ENCODE measurements at places on chromosomes 3 and 15.

DNA sequence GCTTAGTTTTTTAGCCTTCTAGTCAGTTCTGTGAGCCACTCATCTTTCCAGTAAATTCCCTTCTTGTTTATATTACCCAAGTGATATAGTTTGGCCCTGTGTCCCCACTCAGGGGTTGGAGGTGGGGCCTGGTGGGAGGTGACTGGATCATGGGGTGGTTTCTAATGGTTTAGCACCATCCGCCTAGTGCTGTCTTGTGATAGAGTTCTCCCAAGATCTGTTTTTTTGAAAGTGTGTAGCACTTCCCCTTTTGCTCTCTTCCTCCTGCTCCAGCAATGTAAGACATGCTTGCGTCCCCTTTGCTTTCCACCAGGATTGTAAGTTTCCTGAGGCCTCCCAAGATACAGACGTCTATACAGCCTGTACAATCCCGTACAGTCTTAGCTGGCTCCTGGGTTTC, 53.7 kb upstream of the INO80 start:
- no peak for DNase-seq

- DNase-seq: no peak
These were observed 29.4 kb downstream of the ABTB1 start for GRCh38 chr3:127702151-127702578.

DNA sequence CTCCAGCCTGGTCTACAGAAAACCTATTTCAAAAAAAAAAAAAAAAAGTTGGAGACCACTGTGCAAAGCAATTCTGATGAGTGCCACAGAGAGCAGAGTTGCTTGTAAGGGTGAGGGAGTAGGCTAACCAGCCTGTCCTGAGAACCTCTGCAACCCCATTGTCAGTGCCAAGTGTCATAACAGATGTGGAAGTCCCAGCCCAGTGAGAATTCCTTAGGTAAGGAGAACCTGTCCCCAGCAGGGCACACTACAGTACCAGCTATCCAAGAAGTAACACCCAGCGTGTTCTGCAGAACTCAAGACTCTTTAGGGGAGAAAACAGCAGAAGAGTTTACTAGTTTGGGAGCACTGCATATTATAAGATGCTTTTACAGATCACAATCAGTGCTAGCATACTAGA, 156.3 kb downstream of the LIPC start:
- no peak for DNase-seq

GRCh38 chr3:124663690-124664089, 66.6 kb upstream of the UMPS start:
- peak; percentile 18 for DNase-seq

DNA sequence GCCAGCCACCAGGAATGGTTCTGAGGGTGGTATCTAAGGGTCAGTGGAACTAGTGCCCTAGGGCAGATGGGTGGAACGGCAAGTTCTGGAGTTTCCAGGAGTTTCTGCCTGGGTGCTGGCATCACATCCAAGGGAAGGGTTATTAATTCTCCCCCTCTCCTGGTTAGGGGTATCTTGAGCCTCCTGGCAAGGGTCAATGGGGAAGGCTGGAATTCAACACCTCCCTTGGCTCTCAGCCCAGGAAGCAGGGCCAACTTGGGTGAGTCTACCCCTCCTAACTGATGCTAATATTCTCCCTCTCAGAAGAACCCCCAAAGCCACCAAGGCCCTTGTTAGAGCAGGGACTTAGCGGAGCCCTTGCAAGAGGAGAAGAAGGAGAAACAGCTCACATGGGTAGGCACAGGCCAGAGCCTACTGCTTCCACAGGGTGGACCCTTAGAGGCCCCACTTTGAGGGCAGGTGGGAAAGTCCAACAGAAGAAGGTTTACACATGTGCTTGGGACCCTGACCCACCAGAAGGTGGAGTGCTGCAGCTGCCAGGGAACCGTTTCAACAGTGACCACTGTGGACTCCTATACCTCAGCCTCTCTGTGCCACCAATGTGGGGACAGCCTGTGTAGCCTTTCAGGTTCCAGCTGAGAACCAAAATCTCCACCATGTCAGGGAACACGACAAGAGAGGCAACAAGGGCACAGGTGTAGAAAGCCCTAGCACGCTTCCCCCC, 3.3 kb downstream of the TMEM115 start:
- DNase-seq: no peak

DNA sequence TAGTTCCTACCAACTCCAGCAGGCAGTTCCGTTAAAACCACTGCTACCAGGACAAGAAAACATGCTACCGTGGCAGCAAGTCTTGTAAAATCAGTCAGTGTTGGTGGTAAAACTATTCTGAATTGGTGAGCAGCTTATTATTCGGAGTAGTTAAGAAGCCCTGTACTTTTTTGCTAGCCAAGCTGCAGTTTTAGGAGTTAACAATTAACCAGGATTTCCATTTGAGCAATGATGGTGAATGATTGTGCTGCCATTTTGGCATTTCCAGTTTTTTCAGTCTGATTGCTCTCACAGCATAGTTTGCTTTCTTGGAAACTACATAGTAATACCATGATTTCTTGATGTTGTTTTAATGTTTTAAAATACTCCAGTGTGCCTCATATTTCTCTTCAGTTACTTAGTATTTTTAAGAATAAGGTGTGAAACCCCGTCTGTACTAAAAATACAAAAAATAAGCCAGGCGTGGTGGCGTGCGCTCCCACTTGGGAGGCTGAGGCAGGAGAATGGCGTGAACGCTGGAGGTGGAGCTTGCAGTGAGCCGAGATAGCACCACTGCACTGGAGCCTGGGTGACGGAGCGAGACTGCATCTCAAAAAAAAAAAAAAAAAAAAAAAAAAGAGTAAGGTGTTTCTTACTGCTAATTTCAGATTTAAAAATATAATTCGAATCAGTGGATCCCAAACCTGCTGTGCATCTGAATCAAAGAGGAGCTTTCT, 43.8 kb upstream of the SCAANT1 start:
- DNase-seq: no peak

- no peak for DNase-seq
These were observed 124.7 kb downstream of the MYRIP start for GRCh38 chr3:39933986-39934693.

GRCh38 chr3:180417241-180417640, 184.7 kb upstream of the TTC14 start:
- DNase-seq: no peak

DNA sequence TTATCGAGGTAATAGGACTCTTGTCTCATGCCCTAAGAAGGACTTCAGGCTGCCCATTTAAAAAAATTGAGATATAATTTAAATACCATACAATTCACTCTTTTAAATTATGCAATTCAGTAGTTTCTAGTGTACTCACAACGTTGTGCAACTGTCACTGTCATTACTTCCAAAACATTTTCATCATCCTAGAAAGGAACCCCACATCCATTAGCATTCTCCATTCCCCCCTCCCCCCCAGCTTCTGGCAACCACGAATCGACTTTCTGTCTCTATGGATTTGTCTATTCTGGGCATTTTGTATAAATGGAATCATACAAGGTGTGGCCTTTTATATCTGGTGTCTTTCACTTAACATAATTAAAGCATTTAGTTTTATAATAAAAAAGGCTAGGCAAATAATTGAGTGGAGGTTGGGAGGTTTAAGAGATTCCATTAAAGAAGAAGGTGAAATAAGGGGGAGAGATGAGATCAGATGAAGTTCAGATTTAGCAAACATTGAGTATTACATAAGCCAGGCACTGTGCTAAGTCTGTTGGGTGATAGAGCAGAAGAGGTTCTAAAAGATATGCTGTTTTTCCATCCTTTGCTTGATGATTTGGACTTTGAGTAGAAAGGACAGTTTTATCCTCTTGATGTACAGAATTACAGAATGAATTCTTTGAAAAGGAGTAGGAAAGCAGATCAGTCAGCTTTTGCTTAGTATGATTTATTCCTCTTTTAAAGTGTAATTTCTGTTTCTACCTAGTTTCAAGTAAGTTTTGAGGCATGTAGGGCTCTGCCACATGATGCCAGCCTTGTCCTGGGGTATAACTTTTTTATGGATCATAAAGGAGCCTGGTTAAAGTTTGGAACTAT, 36.3 kb downstream of the UBE2E2 start:
- no peak for DNase-seq

- no peak for DNase-seq
These were observed 54.1 kb downstream of the GUCA1C start for GRCh38 chr3:108899530-108899929.

- no peak for DNase-seq
These were observed 14.7 kb downstream of the CHD2 start for GRCh38 chr15:92914768-92915221.

DNA sequence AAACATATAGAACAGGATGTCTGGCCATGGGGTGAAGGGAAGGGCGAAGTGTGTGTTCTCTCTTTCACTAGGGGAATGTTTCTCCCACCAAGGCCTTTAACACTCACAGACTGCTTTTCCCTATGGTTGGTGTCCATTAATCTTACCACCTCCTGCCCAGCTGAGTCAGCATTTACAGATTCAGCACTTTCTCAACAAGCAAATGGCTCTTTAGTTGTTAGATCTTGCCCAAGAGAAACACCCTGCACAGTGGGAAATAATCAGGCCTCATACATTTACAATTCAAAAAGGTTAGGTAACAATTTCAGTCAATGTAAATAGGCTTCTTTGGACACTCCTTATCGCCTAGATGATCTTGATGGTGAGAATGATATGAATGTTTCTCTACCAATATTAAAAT, 418.2 kb downstream of the EPHA3 start:
- DNase-seq: no peak

- DNase-seq: no peak
These were observed 42.0 kb downstream of the LRRFIP2 start for GRCh38 chr3:37132334-37132733.

DNA sequence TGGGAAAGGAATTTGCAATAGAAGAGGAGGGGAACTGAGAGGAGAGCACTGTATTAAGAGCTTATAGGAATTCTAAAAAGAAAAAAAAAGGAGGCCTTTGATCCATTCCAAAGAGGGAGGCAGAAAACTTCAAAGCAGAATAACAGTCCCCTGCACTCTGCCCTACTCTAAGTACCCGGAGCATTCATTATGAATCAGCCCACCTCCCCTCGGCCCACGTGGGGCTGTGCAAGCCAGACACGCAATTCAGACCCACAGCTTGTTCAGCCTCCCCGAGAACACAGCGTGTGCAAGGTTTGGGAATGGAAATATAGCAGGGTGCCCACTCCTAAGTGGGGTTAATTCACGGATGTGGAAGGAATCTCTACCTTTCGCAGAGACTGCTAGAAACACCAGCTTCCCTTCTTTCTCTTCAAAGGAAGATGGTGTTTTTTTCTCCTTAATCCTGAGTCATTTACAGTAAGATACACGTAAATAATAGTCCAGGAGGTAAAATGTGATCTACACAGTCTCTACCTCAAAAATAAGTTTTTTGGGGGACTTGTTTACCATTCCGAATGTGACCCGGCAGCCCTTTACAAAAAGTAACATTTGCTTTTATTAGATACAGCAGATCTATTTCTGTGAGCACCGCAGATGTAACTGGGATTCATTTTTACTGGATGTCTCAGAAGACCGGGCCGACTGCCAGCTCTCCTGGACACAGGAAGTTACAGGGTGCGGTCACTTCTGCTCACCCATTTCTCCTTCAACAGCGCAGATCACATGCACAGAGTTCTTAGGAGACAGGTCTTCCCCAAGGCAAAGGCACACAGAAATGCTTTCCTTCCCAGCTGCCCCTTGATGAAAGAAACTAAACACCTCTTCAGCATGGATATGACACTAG, 768.5 kb upstream of the CFAP20DC start:
- DNase-seq: peak; percentile 98

- no peak for DNase-seq
These were observed 41.4 kb upstream of the EIF1B start for GRCh38 chr3:40267937-40268724.

DNA sequence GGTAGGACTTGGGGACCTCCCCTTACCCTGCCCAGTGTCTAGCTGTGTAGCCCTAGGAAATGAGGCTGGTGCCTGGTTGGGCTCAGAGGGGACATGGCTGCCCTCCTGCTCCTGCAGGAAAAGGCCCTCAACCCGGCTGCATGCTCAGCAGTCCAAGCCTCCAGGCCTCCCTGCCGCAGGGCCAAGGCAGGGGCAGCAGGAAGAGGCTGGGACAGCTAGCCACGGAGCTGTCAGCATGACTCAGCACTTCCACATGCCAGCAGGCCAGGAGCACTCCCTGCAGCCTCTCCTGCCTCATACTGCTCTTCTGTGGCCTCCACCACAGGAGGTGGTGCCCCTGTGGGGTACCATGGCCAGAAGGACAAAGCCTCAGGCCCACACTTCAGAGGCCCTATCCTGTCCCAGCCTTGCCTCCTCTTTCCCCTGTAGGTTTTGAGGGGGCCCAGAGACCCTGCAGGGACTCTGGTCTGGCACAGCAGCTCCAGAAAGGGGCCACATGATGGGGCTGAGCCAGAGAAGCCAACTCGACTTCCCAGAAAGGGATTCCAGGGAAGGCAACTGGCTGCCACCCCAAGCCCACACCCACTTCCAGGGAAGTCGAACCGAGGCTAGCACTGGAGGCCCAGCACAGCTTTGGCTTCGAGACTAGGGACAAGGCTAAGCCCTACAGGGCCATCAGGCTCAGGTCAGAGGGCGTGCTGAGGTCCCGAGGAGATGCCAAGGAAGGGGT, 19.5 kb downstream of the TKT start:
- DNase-seq: peak; percentile 82

DNA sequence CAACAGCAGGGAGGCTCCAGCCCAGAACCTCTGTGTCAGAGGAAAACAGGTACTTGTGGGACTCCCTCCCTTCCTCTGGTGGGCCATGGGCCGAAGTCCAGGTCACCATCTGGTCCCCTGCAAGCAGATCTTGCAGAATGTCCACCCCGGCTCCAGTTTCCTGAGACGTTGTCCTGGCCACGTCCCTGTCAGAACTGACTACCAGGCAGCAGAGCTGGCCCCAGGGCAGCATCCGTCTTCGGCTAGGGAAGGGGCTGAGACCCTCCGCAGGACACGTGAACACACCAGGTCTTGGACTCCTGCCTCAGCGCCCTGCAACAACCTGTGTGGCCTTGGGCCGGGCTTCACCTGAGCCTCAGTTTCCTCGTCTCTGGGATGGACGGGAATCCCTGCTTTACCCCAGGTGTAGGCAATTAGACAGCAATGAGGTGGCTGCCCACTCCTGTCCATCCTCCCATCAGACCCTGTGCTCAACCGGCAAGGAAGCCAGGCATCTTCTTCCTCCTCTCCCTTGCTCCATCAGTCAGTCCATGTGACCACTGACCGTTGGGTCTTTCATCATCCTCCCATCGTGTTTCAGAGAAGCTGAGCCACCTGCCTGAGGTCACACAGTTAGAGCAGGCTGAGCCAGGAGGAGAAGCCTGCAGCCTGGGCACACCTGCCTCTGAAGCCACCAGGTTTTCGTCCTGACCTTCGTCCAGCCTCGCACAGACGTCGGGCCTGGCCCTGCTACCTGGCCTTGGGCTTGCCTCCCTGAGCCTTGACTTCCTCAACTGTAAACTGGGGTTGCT, 8.9 kb upstream of the PRKCD start:
- DNase-seq: no peak

DNA sequence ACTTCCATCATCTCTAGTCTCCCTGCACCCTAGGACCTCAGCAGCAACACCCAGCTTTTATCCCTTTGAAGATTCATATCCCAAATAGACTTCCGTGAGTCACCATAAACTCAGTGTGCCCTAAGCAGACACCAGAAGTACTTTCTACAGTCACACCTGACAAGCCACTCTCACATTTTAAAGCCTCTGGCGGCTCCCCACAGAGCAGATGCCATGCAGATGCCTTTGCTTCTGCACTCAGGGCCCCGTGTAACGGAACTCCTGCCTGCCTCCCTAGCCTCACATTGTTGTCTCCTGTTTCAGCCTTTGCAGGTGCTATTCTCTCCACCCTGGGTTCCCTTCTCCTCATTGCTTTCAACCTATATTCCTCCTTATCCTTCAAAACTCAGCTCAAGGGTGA, 155.5 kb upstream of the SLC24A5 start:
- DNase-seq: no peak

GRCh38 chr15:80837006-80837405, 57.8 kb downstream of the CEMIP start:
- no peak for DNase-seq
